Fibroblast of skin of scalp (primary cell): ENCODE measurements at places on chromosomes 2 and 18.

DNA sequence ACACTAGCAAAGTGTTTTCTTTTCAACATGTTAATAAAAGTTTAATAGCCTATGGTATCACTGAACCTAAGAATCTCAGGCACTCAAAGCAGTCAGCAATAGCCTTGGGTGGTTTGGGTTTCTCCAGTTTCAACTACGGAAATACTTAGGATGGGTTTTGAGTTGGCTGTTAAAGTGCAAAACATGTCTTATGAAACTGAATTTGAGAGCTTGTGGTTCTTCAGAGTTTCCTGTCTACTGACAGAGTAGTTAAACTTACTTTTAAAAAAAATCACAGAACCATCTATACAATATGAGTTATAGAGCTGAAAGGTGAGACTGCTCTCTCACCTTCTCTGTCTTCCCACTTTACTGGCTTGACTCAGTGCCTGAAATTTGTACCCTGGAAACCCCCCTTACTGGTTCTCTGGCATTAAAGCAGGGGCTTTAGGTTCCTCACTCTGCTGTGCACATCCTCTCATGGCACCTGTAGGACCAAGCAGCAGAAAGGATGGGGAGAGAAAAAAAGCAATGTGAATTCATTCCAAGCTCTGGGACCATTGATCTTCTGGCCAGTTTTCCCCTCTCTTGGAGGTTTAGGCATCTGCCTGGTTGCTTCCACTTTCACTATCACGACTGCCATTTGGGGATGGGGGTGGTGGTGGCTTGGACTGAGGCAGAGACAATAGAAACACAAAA is 18.1 kb downstream of the CCDC141 start:
- peak; percentile 81 for DNase-seq

DNA sequence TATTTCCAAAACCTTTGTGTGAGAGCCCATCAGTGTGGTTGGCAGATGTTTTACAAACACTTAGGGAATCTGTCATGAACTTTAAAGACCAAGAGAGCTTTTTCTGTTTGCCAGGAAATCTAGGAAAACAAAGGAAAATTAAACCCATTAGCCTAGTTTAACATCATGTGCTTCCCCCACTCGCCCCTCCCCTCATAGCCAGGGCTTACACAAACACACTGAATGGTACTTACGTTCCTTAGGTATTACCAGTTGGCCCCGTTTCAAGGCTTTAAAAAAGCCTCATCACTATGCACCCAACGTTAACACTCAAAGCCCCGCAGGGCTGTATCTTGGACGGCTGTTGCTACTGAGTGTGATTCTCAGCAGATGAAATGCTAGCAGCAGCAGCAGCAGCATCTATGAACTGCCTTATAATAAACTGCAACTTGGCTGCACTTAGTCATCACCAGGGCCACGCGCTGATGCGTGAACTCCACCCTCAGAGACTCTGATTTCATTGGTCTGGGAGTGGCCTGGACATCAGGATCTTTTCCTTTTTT is 20.1 kb upstream of the TTC39C start:
- peak; percentile 82 for DNase-seq

DNA sequence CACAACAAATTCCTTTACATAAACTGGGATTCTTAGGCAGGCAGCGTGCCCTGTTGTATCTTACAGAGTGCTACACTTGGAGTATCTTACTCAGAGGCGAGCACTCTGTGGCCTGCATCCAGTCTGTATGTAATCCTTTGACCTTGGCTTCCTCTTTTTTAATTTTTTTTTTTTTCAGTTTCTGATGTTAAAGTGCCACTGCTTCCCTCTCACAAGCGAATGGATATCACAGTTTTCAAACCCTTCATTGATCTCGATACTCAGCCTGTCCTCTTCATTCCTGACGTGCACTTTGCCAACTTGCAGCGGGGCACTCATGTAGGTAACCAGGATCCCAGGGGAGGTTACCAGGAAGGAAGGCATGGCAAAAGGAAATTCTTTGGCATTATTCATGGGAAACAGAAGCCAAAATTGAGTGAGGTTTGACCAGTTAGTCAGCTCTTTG is 40.4 kb downstream of the GRHL1 start:
- no peak for DNase-seq

GRCh38 chr2:95056044-95056443 is 30.5 kb downstream of the MAL start:
- no peak for DNase-seq

- no peak for DNase-seq
These were observed 46.4 kb downstream of the PCBP1 start for GRCh38 chr2:70133491-70134322.

DNA sequence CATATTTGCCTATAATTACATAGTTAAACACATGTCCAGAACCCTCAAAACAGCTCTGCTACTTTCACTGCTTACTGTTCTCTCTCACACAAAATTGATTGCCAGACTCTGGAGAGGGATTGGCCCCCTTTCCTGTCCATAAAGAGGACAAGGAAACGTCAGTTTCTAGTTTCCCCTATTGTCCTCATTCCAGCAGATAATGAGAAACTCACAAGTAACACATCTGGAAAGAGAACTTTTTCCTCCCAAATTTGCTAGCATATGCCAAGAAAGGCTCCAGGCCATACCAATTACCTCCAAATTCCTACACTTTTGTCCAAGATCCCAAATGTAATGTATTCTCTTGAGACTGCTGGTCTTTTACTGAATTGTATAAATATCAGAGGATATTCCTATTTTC is 200.5 kb downstream of the EXOC6B start:
- no peak for DNase-seq

DNA sequence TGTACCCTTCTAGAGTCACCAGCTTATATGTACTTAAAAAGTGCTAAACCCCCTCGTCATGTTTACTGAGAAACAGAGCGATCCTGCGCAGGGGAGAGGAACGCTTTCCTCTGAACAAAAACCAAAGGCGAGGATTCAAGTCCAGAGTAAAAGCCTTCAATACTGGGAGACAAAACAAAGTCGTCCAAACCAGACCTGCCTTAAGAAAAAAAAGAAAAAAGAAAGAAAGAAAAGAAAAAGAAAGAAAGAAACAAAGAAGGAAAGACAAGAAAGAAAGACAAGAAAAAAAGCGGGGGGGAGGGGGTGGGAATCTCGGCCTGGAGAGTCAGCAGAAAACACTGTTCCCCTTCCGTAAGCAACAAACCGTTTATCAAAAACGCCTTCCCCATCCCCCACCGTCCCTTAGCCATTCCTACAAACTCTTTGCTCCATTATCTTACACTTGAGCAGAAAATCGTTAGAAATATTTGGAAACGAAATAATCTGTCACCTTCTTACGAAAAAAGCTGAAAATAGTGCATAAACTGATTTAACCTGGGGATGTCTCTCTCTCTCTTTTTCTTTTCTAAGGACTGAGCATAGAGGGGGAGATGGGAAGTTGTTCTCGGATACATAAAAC is 3.3 kb downstream of the PTGR3 start:
- no peak for DNase-seq

DNA sequence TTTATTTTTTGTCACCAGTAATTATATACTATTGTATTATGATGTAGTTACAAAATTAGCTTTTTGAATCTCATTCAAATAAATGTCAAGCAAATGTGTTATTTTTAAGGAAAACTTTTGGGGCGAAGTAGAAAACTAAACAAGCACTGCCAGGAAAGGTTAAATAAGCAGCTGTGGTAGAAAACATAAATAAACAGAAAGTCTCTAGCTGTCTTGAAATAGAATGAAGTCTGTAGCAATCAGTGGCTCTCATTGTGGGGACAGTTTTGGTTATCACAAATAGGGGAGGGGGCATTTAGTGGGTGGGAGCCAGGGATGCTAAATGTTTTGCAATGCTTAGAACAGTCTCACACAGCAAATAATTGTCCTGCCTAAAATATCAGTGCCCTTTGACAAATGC is 3.4 kb downstream of the INSIG2 start:
- no peak for DNase-seq

DNA sequence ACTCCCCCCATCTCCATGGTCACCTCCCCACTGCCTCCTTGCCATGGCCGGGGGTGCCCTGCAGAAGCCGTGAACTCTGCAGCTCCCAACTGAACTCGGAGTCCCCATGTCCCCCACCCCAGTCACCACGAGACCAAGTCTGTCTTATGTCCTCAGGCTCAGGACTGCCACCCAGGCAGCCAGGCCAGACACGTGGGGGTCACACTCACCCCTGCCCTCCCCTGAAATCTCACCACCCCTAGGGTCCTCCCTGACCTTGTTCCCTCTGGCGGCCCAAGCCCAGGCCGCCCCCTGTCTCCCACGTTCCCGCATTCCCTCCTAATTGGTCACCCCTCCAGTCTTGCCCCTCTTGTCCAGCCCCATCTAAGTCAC is 11.0 kb downstream of the AQP12A start:
- no peak for DNase-seq

GRCh38 chr2:25000503-25001324 is 29.0 kb upstream of the DNAJC27 start:
- DNase-seq = no peak

- no peak for DNase-seq
These were observed 27.1 kb upstream of the TGIF1 start for GRCh38 chr18:3422905-3423304.

GRCh38 chr2:145283131-145283530 is 763.2 kb upstream of the ZEB2 start:
- no peak for DNase-seq

DNA sequence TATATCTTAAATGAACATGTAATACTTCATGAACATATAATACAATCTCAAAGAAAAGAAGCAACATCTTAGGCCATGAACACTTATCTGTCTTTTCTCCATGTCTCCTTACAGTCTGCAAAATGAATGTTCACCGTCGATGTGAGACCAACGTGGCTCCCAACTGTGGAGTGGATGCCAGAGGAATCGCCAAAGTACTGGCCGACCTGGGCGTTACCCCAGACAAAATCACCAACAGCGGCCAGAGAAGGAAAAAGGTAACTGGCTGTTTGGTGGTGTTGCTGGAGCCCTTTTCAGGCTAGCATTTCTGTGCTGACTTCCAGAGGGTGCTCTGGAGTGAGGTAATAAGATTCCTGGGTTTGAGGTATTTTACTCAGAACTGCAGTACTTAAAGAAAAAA is 295.9 kb upstream of the EPAS1 start:
- DNase-seq = no peak

GRCh38 chr18:2655954-2656236 is 369 bp downstream of the SMCHD1 start:
- DNase-seq = no peak

- no peak for DNase-seq
These were observed 173.8 kb downstream of the TRIB2 start for GRCh38 chr2:12890481-12890991.
